Activated CD4-positive, alpha-beta T cell treated with anti-CD3 and anti-CD28 coated beads for 36 hours (primary cell): ENCODE measurements at places on chromosomes 13 and 19. TPM values are rescaled to one million over a fixed set of nuclear protein-coding genes. Genes with fewer than 3 reads are reported as not detected.

- H3K27me3 ChIP-seq, result peaks cover 3% of the 10 kb centered on the region
- no peak overlapping the region for H3K4me3 ChIP-seq
- DNase-seq, result peak; percentile 59
- H3K36me3 ChIP-seq, result peaks cover 2% of the 10 kb centered on the region
- H3K4me1 ChIP-seq, result peaks cover 22% of the 10 kb centered on the region
- peak overlapping the region; percentile 77 for H3K27ac ChIP-seq
Observed at GRCh38 chr13:20412691-20413355, 112.8 kb downstream of the CRYL1 start.

The DBP gene
- total RNA-seq, result 8.3 TPM

- H3K4me3 ChIP-seq, result no peak overlapping the region
- peaks cover 2% of the 10 kb centered on the region for H3K27me3 ChIP-seq
- H3K36me3 ChIP-seq, result no peaks in the 10 kb centered on the region
- H3K27ac ChIP-seq, result no peak overlapping the region
- DNase-seq, result no peak
- peaks cover under 1% of the 10 kb centered on the region for H3K4me1 ChIP-seq
Observed at GRCh38 chr13:73107481-73107880, 48.7 kb downstream of the KLF5 start.

- peaks cover 3% of the 10 kb centered on the region for H3K36me3 ChIP-seq
- H3K4me3 ChIP-seq, result no peak overlapping the region
- no peaks in the 10 kb centered on the region for H3K27me3 ChIP-seq
- H3K27ac ChIP-seq, result no peak overlapping the region
- DNase-seq, result no peak
- peaks cover 12% of the 10 kb centered on the region for H3K4me1 ChIP-seq
Observed at GRCh38 chr19:45568732-45569131, 15.9 kb downstream of the OPA3 start.

The ACP5 gene
- total RNA-seq, result 12.4 TPM

DNA sequence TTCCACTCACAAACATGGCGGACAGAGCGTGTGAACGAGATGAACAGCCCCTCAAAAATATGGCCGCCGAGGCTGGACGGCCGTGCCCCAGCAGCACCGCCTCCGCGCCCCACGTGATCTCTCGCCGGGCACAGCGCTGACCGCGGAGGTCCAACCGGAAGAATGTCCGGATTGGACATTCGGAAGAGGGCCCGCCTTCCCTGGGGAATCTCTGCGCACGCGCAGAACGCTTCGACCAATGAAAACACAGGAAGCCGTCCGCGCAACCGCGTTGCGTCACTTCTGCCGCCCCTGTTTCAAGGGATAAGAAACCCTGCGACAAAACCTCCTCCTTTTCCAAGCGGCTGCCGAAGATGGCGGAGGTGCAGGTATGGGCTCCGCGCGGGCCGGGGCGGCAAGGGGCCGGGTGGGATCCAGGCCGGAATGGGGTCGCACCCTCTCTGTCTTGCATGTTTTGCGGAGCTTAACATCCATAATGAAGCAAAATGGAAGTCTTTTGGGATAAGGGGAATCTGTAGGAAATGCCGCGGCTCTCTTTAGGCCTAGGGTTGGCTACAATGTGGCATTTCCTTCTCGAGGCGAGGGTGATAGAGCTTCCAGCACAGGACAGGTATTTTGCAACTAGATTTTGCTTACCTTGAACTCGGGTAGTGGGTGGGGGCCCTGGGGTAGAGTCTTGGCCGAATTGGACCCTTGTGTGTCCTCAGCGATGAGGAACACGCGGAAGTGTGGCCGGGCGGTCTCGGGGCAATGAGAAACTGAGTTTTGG lies at the start of gene RPL13A:
Gene RPL13A (plus strand): TSS at position 332 of the 769 bp plus-strand sequence. CDS start 22 bp downstream, at position 354.
- H3K36me3 ChIP-seq, result peaks cover 67% of the 10 kb centered on the region
- peak within 1 kb of the TSS; percentile 99 for H3K4me3 ChIP-seq
- H3K27ac ChIP-seq, result peak within 1 kb of the TSS; percentile 97
- H3K4me1 ChIP-seq, result peaks cover 26% of the 10 kb centered on the region

The CEACAM1 gene
- total RNA-seq, result 2.0 TPM

GRCh38 chr19:48726556-48726955 lies 7.0 kb upstream of the MAMSTR start:
- H3K27me3 ChIP-seq, result no peaks in the 10 kb centered on the region
- H3K27ac ChIP-seq, result peak overlapping the region; percentile 93
- H3K4me1 ChIP-seq, result peaks cover 17% of the 10 kb centered on the region
- peak overlapping the region; percentile 41 for H3K4me3 ChIP-seq

- H3K4me1 ChIP-seq, result peaks cover 2% of the 10 kb centered on the region
- peaks cover 3% of the 10 kb centered on the region for H3K36me3 ChIP-seq
- no peak overlapping the region for H3K4me3 ChIP-seq
- H3K27me3 ChIP-seq, result peaks cover 3% of the 10 kb centered on the region
Observed at GRCh38 chr19:2711172-2711874, 8.8 kb upstream of the GNG7 start.

GRCh38 chr13:30572859-30573275 lies 44.9 kb upstream of the USPL1 start:
- H3K27ac ChIP-seq, result peak overlapping the region; percentile 72
- peak overlapping the region; percentile 55 for H3K4me3 ChIP-seq
- no peaks in the 10 kb centered on the region for H3K27me3 ChIP-seq
- peak; percentile 27 for DNase-seq

DNA sequence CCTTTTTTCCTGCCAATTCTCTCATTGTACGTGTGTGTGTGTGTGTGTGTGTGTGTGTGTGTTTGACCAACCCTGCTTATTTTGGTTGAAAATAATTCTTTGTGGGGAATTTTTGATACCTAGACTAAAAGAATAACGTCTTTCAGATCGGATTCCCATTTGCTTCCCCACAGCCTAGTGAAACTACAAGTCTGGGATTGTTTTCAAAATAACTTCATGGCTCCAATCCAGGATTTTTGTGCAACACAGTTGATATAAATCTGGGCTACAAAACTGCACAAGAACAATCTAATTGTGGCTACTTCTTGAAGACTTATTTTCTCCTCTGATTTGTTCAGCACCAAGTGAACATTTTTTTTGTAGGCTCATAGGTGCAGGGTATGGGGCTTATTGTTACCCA lies 332.8 kb upstream of the MIR17HG start:
- no peaks in the 10 kb centered on the region for H3K27me3 ChIP-seq
- DNase-seq, result no peak
- H3K36me3 ChIP-seq, result no peaks in the 10 kb centered on the region
- H3K4me3 ChIP-seq, result no peak overlapping the region

The PODNL1 gene
- 0.46 TPM for total RNA-seq

GRCh38 chr13:22925881-22926747 lies 254.7 kb upstream of the SGCG start:
- peak; percentile 16 for DNase-seq
- H3K36me3 ChIP-seq, result no peaks in the 10 kb centered on the region
- peak overlapping the region; percentile 10 for H3K4me3 ChIP-seq
- H3K27me3 ChIP-seq, result peaks cover 41% of the 10 kb centered on the region
- no peak overlapping the region for H3K27ac ChIP-seq

DNA sequence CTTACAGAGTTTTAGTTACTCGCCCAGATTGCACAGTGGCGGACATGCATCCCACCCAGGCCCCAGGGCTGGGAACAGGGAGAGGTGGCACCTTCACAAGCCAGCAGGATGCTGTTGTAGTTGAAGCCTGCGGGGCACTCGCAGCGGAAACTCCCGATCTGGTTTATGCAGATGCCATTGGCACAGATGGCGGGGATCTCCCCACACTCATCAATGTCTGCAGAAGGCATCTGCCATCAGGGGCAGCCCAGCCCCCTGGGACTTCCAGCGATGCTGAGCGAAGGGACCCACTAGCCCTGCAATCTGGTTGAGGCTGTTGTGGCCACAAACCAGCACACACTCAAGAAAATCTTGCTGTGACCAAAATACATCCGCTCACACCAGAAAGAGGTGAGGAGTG lies 44.6 kb downstream of the CCL25 start:
- H3K27ac ChIP-seq, result no peak overlapping the region
- H3K4me3 ChIP-seq, result no peak overlapping the region
- H3K36me3 ChIP-seq, result no peaks in the 10 kb centered on the region
- peaks cover 5% of the 10 kb centered on the region for H3K27me3 ChIP-seq
- no peaks in the 10 kb centered on the region for H3K4me1 ChIP-seq
- DNase-seq, result no peak
